ENCODE measurements at places on chromosomes 11 and 22.

GRCh38 chr11:104573441-104573990, 324.7 kb downstream of the CASP12 start:
- no peak for DNase-seq

GRCh38 chr11:61554172-61554988, 26.5 kb downstream of the SYT7 start:
- DNase-seq: no peak

DNA sequence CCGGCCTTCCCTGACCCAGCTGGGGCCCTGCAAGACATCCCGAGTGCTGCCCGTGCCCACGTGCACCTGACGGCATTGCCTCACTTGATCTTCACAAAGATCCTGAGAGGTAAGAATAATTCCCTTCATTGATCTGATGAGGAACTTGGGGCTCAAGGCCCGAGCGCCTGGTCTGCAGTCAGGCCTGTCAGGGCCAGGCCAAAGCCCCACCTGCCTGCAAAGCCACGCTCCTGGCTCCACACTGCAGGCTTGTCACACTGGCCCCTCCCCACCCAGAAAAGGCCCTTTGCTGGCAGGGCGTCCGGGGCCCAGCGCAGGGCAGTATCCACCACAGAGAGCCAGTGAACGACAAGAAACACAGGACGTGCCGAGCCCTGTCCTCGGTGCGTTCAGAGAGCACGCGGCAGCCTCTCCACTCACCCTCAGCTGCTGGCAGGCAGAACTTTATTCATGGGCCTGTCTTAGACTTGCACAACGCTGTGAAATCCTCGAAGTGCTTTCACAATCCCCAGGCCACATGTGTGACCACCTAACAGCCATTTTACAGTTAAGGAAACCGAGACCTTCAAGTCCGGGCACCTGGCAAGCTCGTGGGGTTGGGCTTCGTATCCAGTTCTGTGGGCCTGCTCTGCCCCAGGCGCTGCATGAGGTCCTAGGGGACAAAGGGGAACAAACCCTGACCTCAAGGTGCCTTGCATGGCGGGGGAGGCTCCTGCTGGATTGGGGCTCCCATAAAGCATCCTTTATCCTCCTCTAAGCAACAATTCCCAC, 14.8 kb downstream of the KIAA0930 start:
- no peak for DNase-seq

DNA sequence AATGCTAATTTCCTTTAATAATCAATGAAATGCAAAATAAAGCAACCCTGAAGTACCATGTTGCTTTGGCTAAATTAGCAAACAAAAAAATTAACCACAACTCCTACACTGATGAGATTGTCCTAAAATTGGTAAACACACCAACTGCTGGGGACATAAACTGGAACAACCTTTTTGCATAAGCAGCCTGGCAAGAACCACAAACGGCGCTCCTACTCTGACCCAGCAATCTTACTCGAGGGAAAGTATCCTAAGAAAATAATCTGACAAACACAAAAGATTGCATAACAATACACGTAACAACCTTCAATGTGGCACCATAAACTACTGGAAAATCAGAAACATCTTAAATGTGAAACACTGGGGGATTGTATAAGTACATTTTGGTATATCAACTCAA, 189.8 kb upstream of the PITPNB start:
- DNase-seq: no peak

DNA sequence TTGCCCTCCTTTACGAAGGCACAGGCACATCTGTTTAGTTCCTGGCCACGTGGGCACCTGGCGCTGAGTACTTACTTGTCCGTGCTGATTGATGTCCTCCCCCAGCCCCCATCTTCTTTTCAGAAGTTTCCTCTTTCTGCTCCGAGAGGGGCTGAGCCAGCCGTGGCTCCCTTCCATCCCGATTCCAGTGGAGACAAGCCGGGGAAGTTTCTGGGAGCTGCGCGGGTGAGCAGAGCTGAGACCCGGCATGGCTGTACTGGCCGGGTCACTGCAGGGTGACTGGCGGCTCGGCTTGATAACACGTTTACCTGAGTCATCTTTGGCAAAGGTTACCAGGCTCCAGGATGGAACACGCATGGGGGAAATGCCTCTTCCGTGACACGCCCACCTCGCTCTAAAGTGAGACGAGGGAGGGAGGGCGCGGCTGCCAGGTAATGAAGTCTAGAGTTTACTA, 45.4 kb upstream of the ATXN10 start:
- no peak for DNase-seq

GRCh38 chr22:30612789-30613188, 5.8 kb downstream of the TCN2 start:
- no peak for DNase-seq

DNA sequence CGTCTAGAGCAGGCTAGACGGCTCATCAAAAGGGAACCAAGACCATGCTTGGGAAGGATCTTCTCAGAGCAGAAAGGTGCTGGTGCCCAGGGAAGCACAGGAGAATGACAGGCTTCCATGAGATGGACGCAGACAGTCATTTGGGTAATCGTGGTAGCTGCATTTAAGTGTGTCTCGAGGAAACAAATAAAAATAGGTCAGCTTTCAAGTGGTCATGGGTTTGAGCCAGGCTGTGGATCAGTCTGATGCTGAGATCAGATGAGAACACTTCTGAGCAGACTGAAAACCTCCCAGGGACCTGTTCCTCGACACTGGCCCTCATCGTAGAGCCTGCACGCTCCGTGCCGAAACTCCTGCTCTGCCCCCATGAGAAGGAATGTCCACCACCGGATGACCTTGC, 4.7 kb downstream of the CARS1 start:
- no peak for DNase-seq

GRCh38 chr22:44378380-44378779, 65.6 kb upstream of the SHISAL1 start:
- no peak for DNase-seq

GRCh38 chr11:127003260-127003981, 2.9 kb upstream of the KIRREL3 start:
- no peak for DNase-seq

DNA sequence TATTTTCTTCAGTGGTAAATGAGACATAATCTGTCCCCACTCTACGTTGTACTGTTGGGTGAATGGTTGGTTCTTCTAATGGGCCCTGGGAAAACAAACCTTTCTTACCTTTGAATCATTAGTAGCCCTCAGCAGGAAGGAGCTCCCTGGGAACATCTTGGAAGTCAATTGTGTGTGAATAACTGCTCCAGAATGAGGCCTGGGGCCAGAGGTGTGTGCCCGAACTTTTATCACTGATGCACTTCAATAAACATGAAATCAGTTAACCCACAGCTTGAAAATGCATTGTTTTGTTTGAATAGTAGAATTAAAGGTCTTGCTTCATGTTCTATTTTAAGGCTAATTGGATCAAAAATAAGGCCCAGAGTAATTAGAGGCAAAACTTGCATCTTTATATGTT, 67.1 kb downstream of the NAV2 start:
- DNase-seq: no peak

DNA sequence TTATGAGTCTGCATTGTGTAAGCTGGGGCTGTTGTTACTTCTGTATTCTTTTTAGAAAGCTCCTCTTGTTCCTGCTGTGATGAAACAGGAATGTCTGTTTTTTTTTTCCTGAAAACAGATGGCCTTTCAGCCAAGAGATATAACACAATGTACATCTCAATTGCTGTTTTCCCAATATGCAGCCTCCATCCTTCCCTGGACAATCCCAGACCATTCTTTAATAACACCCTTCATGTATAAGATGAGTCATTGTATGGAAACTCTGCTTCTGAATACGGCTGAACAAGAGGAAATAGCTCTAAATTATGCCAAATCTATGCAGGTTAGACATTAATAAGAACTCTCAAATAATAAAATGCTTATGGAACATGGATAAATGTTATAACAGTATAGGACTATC, 60.2 kb upstream of the LRRC4C start:
- no peak for DNase-seq

GRCh38 chr11:14583252-14584034, 60.2 kb upstream of the PDE3B start:
- no peak for DNase-seq

GRCh38 chr11:8997451-8997850, 6.3 kb downstream of the NRIP3 start:
- DNase-seq: no peak

DNA sequence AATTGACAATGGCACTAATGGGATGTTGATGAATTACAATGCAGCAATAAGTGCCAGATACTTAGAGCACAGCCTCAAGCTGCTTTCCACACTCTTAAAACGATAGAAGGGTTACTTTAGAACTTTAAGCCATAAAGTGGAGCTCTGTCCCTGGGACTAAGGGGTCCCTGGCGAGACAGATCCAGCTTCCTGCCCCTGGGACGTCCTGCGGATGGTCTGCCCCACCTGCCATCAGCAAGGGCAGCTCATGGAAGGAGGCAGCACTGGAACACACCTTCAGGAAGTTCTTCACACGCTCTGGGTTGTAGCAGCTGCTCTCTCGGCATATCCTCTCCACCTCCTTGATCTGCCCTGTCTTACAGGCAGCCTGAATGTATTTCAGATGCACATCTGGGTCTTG, 45.1 kb upstream of the SLC25A1 start:
- no peak for DNase-seq

DNA sequence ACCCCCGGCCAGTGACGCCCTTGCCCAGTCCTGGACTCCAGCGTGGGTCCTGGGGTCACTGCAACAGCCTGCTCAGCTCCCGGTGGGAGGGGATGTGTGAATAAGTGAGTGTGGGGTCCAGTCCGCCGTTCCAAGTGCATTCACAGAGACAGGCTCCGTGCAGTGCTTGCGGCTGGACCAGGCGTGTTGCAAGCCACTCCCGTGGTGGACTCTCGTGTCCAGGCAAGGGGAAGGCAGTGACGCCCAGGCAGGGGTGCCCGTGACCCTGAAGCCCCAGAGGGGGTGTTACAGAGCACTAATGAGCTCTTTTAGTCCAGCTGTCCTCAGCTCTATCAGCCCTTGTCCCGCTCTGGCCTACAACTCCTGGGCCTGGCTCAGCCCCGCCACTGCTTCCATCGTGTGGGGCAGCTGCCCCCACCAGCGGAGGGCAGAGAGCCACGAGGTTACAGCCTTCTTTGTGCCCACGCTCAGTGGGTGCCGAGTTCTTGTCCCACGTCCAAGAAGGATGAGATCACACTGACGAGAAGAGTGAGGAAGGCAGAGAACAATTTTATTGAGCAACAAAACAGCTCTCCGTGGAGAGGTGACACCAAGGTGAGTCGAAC, 1807.5 kb downstream of the LRRC4C start:
- no peak for DNase-seq

GRCh38 chr22:24419475-24419850, 7.9 kb upstream of the ADORA2A start:
- DNase-seq: no peak

DNA sequence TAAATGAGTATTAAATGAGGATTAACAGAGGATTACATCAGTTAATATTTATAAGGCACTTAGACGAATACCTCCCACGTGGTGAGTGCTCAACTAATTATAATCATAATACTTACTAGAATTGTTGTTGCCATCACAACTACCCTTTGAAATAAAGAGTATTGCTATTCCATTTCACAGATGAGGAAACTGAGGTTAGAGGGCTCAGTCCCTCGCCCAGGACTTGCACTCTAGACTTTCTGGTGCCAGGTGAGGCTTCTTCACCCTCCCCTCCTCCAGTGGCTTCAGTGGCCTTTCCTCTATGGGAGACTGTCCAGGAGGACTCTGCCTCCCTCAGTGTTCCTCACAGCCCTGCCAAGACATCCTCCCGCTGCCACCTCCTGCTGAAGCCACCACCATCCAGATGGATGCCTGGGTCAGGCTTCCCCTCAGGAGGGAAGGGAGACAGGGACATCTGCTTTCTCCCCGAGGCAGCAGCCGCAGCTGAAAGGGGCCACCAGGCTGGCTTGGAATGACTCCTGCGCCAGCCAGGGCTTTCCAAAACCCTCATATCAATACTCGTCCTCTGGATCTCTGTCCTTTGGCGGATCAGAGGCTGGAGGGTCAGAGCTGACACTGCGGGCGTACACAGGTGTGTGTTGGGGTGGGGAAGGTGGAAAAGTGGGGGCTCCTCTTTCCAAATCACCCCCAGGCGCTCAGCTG, 580.1 kb downstream of the BUD13 start:
- DNase-seq: no peak

- no peak for DNase-seq
Observed at GRCh38 chr11:109984634-109985289, 108.4 kb upstream of the ZC3H12C start.

DNA sequence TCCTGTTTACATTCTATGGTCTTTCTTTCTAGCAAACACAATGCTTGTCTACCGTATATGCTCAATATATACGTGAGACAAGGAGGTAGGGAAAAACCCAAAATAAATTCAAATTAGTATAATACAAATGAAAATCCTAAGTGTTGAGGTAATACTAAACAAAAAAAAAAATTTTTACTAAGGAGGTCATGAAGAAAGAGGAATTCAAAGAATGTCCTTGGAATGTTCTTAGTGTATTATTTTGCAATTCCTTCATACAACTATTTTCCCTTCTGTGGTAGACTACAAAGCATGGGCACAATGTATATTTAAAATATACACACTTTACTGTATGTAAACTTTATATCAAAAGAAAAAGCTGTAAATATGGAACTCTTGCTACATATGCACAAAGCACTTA, 36.4 kb downstream of the PIK3C2A start:
- DNase-seq: no peak

DNA sequence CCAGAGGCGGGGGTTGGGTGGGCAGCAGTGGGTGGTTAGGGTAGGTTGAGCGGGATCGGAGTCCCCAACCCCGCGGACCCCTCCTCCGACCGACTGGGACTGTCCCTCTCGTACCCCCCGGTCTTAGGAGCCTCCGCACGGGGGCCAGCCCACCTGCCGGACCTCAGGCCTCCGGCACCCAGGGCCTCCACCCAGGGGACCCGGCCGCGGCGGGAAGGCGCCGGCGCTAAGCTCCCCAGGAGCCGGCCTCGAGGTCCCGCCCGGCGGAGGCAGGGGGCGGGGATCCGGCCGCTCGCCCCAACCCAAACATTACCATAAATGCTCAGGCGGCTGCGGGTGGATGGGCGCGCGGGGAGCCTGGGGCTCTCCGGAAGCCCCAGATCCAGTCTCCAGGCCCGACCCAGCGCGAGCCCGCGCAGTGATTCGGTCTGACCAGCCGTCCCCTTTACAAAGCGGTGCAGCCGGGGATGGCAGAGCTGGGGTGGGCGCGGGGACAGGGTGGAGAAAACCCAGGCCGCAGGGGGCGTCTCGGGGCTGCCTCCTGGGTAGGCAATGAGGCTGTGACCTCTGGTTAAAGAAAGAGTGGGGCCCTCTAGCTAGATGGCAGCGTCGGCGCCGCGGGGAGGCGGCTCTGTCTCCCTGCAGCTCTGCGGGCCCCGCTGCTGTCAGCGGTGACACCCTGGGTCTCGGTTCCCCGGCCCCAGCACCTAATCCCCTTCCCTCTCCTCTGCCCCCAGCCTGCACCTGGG, 4.0 kb upstream of the MCAM start:
- DNase-seq: no peak

GRCh38 chr11:19962801-19963175, 197.5 kb downstream of the DBX1 start:
- DNase-seq: no peak

GRCh38 chr11:130308059-130308458, 6.7 kb downstream of the ZBTB44 start:
- DNase-seq: no peak

Data from esophagus squamous epithelium (tissue), 5 donors.